ENCODE measurements at places on chromosomes 12 and 14.

DNA sequence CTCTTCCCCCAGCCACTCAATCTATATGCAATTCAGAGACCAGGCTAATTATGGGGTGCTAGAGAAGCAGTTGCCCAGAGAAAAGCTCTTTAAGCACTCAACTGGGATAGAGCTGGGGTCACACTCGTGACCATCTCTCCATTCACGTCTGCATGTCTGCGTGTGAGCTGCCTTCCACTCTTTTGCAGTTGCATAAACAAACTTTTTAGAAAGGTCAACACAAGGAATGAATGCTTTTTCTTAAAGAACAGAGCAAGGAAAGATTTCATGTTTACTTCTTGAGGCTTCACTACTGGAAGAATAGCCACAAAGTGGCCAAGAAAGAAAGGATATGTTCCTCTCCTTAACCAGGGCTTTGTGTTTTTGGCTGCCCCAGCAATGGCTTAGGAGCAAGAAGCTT is 151.1 kb downstream of the SAMD4A start:
- DNase-seq, result no peak

DNA sequence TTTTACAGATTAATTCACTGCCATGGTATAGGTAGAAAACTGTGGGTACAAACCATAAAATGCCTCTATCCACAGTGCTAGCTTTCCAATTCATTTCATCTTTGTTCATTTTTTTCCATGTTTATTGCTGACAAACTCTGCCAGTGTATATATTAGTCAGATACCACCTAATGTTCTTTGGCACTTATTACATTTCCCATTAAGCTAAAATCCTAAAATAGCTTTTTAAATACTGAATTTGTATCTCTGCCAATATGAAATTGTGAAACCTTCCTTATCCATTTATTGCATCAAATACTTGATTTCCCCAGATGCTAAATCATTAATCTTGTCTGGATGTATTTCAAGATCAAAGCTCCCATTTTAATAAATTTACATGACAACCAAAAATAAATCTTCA is 150.1 kb upstream of the FSCB start:
- DNase-seq, result no peak

- DNase-seq, result no peak
Observed at GRCh38 chr12:45582986-45583659, 146.4 kb upstream of the ARID2 start.

- peak; percentile 47 for DNase-seq
Observed at GRCh38 chr14:74955229-74956026, at the start of gene PGF. Gene PGF, minus strand, starts transcription at chr14:74955597. Its CDS starts 355 bp downstream, at chr14:74955242.

GRCh38 chr12:94671917-94672316 is 21.6 kb upstream of the TMCC3 start:
- no peak for DNase-seq

- DNase-seq, result no peak
Observed at GRCh38 chr12:119699199-119699760, 31.3 kb downstream of the PRKAB1 start.

GRCh38 chr14:101844751-101845150 is 83.2 kb downstream of the PPP2R5C start:
- no peak for DNase-seq

DNA sequence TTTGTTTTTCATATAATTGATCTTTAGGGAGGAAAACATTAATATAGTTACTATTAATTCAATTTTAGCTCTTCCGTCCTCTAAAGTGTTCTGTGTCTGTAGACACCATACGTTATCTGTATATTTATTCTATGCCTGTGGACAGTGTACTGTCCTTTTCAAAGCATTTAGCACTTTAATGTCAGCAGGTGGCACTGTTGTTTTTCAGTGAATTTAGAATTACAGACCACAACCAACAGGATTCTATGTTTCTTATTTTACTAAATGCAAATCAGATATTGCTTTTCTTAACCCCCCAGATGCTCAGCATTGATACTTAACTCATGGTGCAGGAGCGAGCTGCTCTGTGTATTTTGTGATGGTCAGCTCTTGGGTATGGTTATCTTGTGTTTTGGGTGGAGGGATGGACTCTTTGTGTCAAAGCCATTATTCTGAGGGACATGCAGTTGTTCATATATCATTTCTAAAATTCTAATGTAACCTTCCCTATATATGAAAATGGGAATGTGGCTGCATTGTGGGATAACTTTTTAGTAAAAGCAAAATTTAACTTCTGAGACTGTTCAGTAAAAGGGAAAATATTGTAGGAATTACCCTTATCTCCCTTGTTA is 65.2 kb downstream of the PAPOLA start:
- no peak for DNase-seq

DNA sequence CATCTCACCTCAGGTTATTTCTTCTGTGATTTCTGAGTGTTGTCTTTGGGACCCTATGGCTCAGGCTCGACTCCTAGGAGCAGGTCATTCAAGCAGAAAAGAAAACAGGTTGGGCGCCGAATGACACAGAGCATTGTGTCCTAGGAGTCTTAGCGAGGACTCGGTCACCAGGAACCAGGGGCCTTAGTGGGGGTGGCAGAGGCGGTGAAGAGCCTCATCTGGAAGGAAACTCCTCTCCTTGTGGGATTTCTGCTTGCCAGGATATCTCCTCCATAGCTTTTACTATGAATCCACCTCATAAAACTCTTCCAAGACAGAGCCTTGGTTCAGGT is 630 bp downstream of the PLEKHH1 start:
- no peak for DNase-seq

- DNase-seq, result no peak
Observed at GRCh38 chr12:51406290-51406689, 15.1 kb upstream of the GALNT6 start.

DNA sequence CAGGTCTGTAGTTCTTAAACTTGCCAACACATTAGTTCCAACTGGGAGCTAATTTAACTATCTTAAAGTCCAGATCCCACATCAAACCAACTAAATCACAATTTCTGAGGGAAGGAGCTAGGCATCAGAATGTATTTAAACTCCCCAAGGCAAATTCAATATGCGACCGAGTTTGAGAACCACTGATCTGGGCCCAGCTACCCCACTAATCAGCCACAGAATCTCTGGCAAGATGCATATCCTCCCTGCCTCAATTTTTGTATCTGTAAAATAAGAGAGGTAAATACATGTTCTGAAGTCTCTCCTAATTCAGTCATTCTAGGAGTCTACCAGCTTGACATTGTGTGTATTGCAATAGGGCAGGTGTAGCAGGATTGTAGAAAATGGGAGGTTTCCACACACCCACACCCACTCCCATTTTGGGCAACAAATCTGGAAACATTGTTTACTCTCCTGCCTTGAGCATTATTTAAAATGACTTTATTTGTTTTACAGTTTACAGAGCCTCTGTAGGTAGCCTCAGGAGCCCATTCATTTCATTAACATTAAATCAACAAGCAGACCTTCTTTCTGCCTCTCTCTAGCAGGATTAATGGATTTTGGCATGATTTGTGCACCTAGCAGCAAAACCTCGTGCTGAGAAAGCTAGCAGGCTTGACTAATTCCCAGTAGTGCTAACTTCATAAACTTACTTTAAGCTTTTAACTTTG is 15.6 kb downstream of the LGR5 start:
- DNase-seq, result no peak

DNA sequence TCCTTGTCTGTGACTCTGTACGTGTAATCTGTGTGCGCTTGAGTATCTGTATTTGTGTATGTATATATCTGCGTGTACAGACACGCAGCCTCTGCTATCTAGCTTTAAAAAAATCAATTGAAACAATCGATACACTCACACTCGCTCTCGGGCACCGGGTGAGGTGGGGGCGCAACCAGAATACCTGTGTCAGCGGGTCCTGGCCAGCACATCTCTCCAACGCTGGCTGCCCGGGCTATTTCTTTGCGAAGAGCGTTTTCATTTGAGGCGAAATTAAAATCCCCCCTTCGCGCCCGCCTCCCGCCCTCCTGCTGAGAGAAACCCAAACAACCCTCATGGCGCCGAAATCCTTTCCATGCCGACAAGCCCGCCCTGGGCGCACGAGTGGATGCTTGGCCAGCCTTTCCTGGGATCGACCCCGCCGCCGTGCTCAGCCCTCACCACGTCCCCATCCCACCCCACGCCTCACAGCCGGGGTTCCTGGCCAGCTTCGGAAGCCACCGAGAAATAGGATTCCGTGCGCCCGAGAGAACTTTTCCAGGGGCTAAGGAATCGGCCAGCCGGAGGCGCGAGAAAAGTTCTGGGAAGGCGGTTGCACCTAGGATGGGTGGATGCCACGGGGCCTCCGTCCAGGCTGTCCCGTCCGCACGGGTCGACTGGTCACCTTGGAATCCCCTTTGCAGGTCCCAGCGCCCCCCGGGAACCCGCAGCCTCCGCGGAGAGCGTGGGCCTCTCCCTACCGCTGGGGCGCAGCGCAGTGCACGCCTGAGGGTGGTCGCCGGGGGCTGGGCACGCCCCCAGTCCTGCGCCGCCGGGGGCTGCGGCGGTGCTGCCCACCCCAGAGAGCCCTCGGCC is 1.0 kb downstream of the ZDHHC22 start:
- DNase-seq, result no peak

DNA sequence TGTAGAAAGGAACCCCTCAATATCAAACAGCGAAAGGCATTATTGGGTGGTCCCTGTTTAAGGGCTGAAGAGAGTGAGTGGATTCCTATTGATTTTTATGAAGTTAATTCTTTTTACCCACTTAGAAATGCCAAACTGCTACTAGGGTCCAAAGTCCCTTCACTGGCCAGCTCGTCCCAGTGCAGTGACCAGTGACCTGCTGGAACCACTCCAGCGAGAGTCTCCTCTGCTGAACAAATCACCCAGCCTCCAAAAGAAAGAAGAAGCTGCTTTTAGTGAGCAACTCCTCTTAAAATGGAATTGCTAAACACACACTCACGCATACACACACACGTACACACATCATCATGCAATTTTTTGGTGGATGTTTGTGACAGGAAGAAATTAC is 198.2 kb upstream of the PLEKHG7 start:
- DNase-seq, result no peak

- DNase-seq, result no peak
Observed at GRCh38 chr14:27242874-27243273, 645.0 kb upstream of the NOVA1 start.

DNA sequence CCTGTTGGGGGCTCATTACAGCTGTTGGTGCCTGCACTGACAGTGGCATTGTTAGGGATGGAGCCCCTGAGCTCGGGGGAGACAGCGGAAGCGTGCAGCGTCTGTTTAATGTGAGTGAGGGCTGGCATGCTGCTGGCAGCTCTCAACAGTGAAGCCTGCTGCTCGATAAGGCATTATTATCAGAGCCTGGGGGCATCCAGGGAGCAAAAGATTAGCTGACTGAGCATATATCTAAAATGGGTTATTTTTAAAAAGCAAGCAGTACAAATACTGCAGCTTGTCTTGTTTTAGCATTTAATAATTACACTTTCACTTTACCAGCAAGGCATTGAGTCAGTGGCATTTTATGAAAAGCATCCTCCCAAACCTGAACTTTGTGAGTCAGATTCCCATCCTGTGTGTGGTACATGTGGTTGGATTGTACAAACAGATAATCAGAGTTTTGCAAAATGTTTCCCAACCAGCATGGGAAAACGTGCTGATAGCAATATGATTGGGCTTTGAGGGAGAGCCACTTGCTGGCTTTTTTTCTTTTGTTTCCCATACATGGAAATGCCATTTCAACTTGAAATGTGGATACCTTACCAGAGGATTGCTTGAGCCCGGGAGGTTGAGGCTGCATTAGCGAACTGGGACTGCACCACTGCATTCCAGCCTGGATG is 150.8 kb downstream of the PRKCH start:
- no peak for DNase-seq

DNA sequence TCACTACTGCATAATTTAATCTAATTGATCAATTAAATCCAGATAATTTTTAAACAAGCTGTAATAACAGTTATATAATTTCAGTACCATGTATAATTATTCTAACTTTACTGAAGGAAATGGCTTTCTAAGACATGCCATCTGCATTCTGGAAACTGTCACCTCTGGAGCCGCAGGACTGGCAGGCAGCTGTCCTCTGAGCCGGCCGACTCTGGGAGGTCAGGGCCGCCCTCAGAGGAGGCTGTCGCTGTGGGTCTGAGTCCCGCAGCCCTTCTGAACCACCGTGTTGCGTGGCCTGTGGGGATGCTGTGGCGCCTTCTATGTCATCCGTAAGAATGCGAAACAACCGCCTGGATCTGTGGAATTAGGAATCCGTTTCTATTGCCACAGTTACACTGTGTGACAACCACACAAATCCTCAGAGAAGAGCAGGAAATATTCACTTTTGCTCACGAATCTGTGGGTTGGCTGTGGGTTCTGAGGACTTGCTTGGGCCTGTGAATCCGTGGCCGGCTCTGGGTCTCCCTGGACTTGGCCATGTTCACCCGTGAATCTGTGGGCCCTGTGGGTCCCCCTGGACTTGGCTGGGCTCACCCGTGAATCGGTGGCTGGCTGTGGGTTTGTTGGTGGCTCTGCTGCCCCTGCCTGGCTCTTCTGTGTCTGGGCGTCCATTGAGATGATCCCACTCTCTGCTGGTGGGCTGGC is 17.2 kb upstream of the GALNT9 start:
- no peak for DNase-seq

DNA sequence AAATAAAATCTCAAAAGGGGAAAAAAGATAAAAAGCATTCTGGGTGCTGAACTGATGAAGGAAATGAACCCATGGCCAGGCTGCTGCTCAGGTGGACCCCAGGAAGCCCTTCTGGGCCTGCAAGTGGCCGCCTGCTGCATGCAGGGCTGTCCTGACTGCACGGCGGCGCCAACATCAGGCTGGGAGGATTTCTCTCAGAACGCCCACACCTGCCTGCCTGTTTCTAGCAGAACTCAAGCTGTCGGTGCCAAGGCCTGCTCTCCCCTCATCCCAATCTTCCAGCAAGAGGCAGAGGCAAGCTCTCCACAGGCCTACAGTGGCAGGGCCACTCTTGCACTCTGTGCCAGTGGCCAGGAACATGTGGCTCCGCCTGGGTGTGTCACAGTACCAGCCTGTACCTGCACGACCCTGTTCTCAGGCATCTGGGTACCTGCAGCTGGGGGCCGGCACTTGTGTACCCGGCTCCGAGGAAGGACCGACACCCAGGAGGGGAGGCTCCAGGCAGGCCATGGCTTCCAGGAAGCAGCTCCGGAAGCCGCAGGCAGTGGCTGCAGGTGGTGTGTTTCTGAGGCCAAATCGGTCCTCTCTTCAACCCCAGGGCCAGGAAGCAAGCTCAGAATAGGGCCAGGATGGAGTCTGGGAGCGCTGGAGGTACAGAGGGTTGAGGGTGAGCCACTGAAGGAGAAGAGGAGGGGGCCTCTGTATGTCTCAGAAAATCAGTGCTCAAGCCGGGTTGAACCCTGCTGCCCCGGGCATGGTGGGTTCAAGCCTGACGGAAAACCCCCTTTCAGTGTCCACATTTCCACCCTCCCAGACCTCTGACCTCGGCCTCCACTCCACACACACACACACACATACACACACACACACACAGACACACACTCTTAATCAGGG is 2.5 kb upstream of the INF2 start:
- DNase-seq, result no peak

DNA sequence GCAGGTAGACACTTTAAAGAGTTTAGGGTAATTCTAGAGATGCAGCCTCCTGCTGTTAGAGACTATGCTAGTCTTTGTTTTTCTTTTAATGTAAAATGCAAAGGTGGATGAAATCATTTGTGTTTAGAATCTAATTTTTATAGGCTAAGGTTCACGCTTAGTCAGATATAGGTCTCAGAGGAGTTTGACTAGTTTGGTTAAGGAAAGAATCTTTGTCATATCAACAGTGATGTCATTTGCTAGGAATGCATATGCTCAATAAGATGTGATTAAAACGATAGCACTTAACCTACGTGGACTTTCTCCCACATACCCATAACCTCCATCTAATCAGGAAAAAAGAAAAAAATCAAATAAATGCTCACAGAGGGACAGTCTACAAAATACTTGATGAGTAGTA is 859.3 kb upstream of the ATXN7L3B start:
- DNase-seq, result no peak

GRCh38 chr12:39807043-39807442 is 187.4 kb upstream of the ABCD2 start:
- DNase-seq, result no peak

All from activated CD4-positive, CD25-positive, alpha-beta regulatory T cell treated with anti-CD3 and anti-CD28 coated beads, Interleukin-2, amount 50 U/mL, for 72 hours (primary cell).